ENCODE measurements at places on chromosomes 5 and 9.

DNA sequence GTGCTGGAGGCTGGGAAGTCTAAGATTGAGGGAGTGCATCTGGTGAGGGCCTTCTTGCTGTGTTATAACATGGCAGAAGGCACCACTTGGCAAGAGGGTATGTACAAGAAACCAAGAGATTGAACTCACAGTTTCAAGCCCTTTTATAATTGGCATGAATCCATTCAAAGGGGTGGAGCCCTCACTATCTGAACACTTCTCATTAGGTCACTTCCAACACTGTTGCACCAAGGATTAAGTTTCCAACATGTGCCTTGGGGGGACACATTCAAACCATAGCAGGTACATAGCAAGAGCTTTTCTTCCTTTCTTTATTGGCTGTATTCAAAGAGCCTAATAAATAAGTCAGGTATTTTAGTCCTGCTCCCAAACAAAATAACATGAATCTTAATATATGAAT is 62.7 kb downstream of the PRELID2 start:
- no peak for DNase-seq

DNA sequence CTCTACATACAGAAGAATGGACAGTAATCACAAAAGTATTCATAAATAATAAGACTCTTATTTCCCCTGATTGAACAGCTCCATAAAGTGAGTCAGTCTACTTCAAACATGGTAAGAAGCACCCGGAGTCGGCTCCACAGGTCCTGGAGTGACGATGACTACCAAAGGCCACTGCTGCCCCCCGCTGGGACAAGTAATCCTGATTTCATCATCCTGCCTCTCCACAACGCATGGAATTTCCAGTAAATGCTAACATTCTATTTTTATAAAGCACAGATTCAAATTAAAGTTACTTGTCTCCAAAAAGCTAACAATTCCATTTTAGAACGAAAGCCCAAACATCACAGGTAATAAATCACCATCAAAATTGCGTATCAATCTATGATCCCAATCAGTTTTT is 16.2 kb downstream of the ATPSCKMT start:
- DNase-seq: peak; percentile 12

GRCh38 chr5:176730815-176731475 is 79.4 kb upstream of the UNC5A start:
- DNase-seq: no peak

- no peak for DNase-seq
These were observed 36.4 kb downstream of the GDNF start for GRCh38 chr5:37803487-37803886.

GRCh38 chr9:89721971-89722530 is 117.2 kb downstream of the GADD45G start:
- no peak for DNase-seq

DNA sequence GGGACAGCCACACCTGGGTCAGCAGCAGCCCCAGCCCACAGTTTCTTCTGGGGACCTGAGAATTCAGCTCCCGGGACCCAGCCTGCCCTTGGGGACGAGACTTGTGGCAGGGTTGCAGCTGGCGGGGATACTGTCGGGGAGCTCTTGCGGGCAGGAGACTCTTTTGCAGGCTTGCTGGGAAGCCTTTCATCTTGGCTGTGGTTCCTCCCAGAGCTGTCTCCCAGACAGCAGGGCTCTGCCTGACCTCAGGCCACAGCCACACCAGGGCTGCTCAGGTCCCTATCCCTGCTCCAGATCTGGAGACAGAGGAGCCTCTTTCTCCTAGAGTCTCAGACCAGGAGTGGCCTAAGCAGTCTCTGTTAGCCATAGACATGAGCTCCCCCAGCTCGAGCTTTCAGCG is 4.7 kb upstream of the MYMK start:
- no peak for DNase-seq

- DNase-seq: no peak
These were observed 134.6 kb upstream of the ASTN2 start for GRCh38 chr9:117549444-117549843.

DNA sequence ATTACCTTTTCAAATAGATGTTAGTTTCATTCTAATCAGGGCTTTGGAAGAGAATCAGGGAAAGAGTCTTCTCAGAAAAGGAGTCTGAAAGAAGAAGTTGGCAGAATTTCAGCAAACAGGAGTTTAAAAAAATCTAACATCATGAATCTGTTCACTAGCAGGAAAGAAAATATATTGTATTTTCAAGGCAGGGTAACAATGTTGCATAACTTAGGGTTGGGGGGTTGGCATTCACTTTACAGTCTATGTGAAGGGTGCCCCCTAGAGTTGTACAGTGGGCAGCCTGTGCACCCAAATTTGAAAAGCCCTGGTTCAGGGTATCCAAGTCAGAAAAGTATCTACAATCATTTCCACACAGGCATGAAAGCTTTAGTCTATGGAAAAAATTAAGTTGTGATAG is 348.4 kb upstream of the SLC30A5 start:
- no peak for DNase-seq

GRCh38 chr5:54829102-54829501 is 156.3 kb downstream of the ESM1 start:
- no peak for DNase-seq

GRCh38 chr5:85967681-85968080 is 650.1 kb upstream of the COX7C start:
- DNase-seq: no peak

DNA sequence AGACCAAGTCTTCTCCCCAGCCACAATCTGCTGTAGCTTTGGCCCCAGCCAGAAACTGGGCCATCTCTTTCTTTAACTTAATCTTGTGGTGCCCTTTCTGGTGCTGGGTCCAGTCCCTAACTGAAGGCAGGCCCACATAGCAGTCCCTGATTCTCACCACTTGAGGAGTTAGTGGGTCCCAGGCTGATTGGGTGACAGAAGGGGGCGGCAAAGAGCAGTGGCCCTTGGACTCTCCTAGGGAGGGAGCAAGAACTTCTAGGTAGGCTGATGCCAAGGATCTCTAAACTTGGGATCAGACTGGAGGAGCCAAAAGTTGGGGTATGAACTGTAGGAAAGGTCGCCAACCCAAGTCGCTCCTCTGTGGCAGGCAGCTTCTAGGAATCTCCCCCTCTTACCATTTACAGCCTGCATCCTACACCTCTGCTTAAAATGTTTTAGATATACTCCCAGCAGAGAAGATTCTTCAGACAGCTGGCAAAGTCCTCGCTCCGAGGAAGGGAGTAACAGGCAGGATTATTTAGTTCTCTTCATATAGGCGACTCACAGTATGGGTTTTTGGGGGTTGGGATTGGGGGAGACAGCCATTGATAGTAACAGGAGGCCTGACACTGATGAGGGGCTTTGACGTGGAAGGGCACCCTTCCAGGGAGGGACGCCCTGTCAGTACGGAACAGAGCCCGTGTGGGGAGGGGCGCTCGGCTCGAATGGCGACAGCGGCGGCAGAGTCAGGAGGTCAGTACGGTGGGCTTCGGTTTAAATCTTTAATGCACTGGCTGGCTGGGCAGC is 2.0 kb upstream of the CCL27 start:
- DNase-seq: peak; percentile 56

Measured in mammary epithelial cell (primary cell).